ENCODE measurements at places on chromosomes 1 and 21.

GRCh38 chr1:182698971-182699370 lies 14.6 kb upstream of the RGS8 start:
- DNase-seq: no peak

DNA sequence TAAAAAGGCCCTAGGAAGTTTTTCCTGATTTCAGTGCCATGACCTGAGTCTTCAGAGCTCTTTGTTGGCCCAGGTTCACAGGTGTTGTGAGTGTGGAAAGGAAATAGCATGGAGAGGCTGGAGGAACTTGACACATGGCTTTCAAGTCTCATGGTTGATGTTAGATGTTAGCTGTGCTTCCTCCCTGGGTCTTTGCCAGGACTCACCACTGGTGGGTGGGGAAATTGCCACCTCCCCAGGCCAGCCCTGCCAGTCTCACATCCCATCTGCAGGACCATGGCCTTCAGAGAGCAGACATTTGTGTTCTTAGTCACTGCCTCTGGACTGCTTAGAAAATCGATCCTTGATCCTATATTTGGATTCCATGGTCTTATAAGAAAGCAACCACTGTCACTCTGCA lies 383.2 kb downstream of the DISC1 start:
- DNase-seq: no peak

DNA sequence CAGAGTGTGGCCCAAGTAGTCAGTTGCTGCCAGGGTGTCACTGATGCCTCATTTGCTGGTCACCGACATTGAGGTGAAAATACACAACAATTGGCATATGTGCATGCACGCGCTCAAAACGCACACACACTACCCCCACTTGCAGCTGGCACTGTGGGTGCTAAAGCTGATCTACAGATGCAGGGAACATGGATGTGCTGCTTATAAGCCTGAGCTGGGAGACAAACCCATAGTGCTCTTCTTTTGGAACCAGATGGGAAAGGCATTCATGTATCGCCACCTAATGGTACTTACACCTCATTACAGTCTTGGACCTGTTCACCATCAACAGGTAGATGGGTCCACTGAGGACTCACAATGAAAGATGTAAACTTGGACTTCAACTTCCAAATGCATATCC lies 70.3 kb upstream of the CAMK1G start:
- DNase-seq: no peak

DNA sequence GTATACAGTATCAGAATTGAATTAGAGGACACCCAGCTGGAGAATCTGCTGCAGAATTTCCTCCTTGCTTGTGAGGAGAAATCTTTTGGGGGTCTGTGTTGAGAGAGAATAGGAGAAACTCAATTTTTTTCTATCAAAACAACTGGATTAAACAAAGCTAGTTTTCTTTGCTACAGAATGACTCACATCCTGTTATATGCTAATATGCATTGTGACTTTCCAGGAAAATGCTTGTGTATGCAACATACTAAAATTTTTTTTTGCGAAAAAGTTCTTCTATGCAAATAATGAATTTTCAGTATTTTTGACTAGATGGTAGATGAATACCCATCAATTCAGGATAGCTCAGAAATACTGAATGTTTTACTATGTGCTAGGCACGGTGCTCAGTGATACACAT lies 2.2 kb downstream of the VAMP4 start:
- no peak for DNase-seq

DNA sequence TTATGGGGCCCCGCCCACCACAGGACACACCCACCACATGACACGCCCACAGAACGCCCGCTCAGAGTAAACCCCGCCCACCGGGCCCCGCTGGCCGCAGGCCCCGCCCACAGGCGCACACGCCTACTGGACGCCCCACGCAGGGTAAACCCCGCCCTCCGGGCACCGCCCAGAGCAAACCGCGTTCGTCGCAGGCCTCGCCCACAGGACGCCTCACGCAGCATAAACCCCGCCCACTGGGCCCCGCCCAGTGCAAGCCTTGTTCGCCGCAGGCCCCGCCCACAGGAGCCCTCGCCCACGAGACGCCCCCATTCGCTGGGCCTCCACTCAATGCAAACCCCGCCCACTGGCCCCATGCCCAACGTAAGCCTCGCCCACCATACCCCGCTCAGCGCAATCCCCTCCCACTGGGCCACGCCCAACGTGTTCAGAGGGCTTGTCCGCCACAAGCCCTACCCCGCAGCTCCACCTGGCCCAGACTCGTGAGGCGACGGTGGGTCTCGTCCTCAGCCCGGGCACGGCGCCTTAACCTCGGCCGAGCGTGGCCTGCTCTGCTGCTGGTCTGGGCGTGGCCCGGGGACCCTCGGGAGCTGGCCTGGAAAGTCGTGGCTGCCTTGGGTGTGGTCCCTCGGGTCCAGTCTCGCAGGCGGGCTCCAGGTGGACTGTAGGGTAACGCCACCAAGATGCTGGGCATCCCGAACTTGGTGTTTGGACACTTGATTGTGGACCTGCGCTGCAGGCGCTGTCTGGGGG lies 401 bp upstream of the TMEM52 start:
- peak; percentile 100 for DNase-seq

GRCh38 chr21:17506951-17507350 lies 5.9 kb upstream of the CXADR start:
- no peak for DNase-seq

DNA sequence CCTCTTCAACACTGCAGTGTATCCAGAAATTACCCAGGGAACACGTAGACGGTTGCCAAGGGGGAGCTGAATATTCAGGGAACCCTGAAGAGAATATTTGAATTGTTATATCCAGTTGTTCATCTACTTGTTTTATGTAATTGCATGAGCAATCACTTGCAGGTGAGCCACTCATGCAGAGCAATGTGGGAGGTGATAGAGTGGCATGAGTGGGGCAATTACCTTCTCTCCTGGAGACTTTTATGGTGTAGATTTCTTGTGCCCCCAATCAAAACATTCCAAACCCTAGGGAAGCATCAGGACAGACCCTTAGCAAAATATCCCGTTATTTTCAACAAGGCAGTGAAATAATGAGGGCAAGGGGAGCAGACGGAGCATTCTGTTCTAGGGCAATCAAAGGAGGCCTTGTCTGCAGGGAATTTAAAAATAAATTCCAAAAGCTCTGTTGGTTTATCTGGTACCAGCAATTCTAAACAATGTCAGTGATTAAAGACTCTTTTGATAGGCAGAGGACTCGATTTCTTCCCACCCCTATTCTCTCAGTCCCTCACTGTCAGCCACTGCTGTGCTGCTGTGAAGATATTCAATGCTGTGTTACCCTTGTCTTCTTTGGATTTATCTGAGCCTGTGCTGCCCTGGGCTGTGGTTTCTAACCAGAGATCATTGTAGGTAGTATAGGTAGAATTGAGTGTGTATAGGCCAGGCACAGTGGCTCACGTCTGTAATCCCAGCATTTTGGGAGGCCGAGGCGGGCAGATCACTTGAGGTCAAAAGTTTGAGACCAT lies 180.2 kb upstream of the MAP1LC3C start:
- DNase-seq: no peak

DNA sequence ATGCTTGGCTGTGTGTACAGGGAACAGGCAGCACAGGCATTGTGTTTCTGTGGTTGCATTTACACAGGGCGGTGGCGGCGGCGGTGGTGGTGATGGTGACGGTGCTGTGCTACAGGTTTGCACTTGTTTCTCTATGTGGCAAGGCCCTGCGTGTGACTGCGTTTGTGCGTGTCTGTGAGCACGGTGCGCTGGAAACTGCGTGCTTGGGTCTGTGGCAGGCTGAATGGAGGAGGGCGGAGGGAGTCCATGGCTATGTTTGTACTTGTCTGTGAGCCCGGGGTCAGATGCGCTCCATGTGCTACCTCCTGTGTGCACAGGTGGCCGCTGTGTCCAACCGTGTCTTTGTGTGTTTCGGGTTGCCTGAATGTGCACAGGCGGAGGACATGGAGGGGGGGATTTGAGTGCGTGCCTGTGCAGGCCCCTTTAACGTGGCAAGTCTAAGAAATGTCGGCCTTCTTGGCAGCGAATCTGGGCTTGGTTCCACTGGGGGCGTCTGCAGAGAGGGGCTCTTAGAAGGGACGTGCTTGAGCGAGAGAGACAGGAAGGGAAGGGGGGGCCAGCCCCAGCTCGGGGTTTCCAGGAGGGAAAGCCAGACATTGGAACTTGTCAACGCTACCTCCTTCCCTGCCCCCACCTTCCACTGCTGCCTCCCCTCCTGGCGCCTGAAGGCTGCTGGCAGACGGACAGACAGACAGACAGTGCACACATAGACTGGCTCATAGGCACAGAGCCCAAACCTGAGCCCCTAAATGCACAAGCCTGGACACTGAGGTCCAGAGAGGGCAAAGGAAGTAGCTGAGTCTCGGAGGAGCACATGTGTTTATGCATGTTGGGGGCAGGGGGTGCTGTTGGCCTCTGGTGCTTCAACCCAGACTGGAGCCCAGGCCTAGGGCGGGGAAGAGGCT lies 32.7 kb upstream of the WASF2 start:
- peak; percentile 61 for DNase-seq

DNA sequence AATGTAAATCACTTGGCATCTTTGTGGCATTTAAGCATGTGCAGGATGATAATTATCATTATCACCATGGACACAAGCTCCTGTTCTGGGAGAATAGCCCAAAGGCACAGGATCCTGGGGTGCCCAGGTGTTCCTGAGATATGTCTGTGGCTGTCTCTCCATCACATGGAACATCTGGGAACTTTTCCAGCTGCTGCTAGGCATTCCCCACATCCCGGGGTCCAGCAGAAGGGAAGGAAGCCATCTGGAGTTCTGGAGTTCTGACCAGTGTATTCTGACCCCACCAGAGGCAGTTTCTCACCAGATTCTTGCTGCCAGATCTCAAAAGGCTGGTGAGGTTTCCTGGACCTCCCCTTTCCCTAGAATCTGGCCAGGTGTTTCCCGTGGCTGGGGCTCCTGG lies 259.7 kb upstream of the VAMP3 start:
- DNase-seq: no peak

GRCh38 chr21:45415188-45415942 lies 10.4 kb downstream of the COL18A1 start:
- peak; percentile 13 for DNase-seq

GRCh38 chr21:18812308-18812707 lies 408.7 kb upstream of the TMPRSS15 start:
- no peak for DNase-seq

DNA sequence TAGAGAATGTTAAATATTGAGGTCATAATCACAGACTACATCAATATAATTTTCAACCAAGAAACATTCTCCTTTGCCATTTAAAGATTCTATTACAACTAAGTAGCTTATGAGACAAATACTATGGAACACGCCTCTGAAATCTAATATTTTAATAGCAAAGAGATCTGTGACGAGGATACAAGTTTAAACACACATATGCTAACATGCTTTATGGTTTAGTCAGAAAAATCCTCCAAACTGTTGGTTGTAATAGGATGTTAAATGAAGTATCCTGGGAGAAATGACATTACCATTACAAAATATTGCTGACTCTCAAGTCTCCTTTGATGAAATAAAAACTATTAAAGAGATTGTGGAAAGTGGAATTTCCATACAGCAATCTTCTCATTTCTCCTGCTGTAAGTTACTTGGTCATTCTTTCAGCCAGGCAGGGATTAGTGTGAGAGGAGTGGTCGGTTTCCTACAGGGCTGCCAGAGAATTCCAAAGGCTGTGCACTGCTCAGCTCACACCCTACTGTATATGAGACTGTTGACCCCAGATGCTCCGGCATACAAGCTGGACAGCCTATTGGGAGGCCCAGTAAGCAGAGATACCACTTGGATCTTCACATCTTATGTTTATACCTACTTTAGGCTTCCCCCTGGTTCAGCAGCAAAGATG lies 26.6 kb downstream of the SCYL3 start:
- no peak for DNase-seq

GRCh38 chr1:200866521-200866920 lies 6.3 kb upstream of the GPR25 start:
- DNase-seq: no peak

- peak; percentile 74 for DNase-seq
Measured at GRCh38 chr1:227788271-227789083, 27.0 kb upstream of the PRSS38 start.

All from glutamatergic neuron (in vitro differentiated cells).